Urinary bladder (tissue), 4 donors: ENCODE measurements at places on chromosomes 12 and 14. TPM values are rescaled to one million over a fixed set of nuclear protein-coding genes. Genes with fewer than 3 reads are reported as not detected.

DNA sequence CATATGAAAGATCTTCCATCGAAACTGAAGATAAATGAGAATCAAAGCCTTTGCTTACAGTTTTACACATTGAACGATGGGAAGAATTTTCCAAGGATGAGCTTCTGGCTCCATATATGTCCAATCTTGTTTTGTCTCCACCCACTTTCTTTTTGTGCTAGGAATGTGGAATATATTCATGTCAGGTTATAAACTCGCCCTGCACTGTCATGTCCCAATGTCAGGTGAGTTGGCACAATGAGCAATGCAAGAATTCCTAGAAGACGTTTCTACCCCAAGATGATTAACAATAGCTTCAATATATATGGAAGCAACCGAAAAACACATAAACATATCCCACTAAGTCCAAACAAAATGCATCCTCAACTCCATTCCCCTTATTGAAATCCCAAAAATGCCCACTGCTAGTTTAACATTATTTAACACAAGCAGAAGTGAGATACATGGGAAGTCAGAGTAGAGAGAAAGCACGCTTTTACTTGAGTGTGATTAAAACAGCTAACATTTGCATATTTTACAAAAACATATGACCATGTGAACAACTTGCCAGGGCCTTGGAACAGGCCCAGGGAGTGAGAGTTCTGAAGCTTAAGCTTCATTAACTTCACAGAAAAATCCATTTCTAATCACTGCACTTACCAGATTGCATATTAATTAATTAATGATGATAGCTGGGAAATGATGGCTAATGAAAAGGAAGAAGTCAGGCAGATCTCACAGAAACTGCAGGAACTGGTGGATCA is 233.9 kb downstream of the GXYLT1 start:
- no peak for DNase-seq

GRCh38 chr12:115230606-115231005 is 546.6 kb upstream of the TBX3 start:
- DNase-seq, result peak; percentile 79

- DNase-seq, result no peak
These were observed 2.3 kb downstream of the HOXC12 start for GRCh38 chr12:53956914-53957536.

GRCh38 chr14:55206175-55206693 is 14.8 kb upstream of the DLGAP5 start:
- DNase-seq, result no peak

- no peak for DNase-seq
These were observed 27.2 kb upstream of the MDM2 start for GRCh38 chr12:68780731-68781130.

DNA sequence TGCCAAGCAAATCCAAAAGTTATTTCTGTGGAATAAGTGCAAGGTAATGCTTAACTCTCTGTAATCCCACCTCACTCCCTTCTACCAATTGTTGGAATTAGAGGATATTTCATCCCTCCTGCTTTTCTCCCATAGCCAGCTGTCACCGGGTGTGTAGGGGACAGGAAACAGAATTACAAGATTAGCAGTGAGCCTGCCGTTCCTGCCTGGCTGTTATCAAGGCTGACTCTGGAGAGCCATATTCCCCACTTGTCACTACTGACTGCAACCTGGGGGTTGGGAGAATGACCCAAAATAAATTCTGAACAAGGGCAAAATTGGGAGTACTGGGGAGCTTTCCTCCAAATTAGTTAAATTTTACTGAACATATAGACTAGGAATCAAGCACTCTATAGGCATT is 24.8 kb downstream of the TBX5 start:
- no peak for DNase-seq

DNA sequence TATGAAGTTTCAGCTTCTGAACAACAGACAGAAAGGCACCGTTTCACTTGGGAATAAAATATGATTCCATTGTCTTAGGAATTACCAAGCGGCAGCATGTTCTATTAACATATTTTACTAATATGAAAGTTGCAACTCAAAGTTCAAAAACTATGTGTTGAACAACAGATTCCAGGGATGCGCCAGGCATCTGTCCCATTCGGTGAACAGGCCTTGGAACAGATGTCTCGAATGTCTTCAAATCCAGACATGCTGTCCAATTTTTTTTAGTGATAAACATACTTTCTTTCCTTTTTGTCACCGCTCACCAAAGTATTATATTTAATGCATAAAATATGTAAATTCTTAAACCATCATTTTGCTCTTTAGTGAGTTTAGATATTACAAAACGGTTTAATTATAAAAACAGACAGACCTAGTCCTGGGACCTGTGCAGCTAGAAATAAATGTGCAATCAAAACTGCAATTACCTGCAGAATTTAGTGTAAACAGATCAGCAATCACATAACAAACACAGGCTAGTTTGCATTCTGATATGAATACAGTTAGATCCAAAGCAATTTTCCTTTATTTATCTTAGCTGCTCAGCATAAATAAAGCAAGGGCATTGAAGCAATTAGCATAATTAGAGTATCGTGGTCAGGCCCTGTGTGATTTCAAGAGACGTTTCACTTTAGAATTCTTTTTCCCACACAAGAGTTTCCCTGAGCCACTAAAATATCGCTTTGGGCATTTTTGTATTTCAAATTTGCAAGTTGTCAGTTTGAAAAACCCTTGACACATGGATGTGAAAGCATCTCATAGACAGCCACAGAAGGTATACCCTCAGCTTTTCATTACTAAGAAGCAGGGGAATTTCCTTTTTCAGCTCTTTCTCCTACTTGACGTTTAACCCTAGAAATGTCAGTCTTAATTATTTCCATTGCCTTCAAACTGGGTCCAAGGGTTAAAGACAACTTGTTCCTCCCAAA is 420.8 kb downstream of the EGLN3 start:
- no peak for DNase-seq

- no peak for DNase-seq
These were observed 249.0 kb downstream of the CACNA1C start for GRCh38 chr12:2301531-2302461.

GRCh38 chr12:107486140-107486892 is 199.3 kb upstream of the PWP1 start:
- no peak for DNase-seq

The KLRD1 gene
- 1.0 TPM for total RNA-seq
